ENCODE measurements at places on chromosomes 6 and 20. TPM values are rescaled to one million over a fixed set of nuclear protein-coding genes. Genes with fewer than 3 reads are reported as not detected.

DNA sequence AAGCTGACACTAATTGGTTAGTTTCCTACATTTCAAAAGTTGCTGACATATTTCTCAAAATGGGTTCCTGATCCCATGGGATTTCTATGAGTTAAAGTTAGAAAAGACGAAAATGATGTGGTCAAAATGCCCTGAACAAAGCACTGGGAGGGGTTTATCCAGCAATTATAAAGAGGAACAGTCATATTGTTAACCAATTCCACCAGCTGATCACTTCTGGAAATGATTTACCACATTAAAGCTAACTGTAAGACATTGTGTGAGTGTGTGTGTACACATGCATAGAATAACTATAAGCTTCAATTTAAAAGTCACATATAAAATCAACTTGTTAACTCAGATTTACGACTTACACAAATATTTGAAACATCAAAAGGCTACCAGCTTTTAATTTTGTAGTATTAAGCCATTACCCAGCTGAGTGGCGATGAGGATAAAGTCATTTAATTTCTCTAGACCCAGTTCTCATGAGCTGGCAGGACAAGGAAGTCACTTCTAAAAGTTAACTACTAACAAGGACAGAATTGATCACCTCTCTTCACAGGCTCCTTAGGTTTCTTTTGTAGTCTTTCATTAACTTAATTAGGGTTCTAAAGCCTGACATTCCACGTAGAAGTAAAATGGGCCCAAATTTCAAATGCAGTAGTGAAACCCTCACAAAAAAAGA lies 40.4 kb downstream of the MAN1A1 start:
- no peak for DNase-seq

- peak; percentile 54 for DNase-seq
These were observed 108.3 kb downstream of the KIF13A start for GRCh38 chr6:17879184-17879583.

DNA sequence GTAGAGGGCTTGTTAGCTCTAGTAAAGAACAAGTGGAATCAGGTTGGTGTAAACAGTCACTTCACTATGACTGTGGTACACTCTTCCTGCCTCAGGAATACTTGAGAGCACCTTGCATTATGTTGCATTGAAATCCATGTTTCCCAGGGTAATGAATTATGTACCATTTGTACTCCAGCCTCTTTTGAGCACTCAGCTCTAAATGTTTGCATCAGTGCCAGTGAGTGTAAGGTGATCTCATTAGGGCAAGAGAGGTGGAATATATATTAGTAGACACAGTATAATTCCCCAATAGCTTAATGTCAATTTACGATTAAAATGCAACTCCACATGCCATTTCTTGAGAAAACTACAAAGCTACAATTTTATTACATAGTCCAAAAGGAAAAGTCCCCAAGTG lies 319.6 kb upstream of the POU3F2 start:
- DNase-seq, result no peak

DNA sequence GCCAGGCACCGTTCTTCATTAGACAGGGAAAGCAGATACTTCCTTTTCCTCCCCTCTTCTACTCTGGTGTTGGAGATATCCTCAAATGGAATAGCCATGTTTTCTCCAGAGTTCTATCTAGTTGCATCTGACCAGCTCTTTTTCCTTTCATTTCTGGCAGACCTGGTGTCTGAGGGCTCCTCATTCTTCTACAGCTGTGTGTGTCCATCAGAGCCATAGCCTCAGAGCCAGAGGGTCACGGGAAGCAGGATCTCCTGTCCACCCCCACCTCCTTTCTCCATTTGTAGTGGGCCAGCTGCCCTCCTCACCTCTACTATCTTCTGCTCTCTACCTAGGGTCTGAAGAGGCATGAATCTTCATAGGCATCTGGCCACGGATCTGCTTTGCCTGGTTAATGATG lies 57.0 kb downstream of the TSPYL4 start:
- DNase-seq, result no peak

DNA sequence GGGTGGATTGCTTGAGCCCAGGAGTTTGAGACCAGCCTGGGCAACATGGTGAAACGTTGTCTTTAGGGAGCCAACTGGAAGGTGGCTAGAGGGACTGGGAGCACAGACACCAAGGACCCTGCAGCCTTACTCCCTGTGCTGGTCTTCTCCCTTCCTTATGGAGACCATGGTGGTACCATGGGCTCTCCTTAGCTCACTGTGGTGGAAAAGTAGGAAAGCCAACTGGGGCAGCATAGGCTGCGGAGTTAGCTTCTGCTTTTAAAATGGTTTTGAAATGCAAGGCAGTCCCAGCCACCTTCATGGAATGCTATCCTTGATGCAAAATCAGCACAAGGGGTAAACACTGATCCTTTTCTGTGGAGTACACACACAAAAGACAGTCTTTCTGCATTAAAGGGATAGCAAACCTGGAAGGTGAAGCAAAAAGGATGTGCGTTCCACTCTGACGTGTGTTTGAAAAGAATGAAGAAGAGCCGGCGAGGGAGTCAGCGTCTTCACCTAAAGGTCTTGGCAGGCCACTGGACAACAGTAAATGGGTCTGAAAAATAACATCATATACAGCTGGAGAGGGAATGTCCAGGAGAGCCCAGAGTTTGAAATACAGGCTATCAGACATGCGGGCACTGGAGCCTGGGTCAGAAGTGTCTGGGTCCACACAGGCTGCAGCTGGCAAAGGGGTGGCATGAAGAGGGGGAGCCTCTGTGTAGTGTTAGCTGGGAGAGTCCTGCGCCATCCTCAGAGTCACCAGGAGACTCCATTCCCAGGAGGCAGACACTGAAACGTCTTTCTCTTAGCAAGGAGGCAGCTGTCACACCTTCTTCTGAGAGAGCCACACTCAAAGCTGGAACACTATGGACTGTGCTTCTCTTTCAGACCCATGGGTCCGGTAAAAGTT lies 58.5 kb downstream of the GPR6 start:
- DNase-seq, result no peak

GRCh38 chr20:63740070-63740626 lies 572 bp downstream of the SLC2A4RG start:
- DNase-seq, result peak; percentile 50

GRCh38 chr20:48329676-48330664 lies 497.8 kb downstream of the PREX1 start:
- peak; percentile 68 for DNase-seq

DNA sequence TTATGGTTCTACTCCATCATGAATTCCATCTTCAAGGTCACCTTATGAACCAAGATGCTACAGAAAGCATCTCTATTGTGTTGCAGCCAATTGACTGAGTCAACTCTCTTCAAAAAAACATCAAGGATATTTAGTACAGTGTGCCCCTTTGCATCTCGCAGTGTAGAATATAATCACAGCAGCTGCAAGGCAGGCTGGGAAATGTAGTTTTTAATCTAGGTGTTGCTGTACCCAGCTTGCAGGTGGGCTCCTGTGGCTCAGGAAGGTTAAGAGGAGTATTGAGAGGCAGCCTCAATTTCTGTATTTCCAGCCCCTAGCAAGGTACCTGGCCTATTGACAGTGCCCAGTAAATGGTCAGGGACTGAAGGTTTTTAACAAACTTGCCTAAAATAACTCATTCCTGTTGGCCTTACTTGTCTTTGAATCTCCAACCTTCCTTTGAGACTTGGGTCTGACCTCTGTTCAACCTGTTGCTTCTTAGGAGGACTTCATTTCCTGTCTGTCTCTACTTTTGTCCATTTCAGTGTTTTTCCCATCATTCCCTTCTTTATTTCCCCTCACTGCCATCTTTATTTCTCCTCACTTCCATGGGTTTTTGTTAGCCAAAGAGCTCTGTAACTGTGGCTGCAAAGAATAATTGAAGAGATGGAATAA lies 150.5 kb downstream of the DNAH8 start:
- DNase-seq, result no peak

DNA sequence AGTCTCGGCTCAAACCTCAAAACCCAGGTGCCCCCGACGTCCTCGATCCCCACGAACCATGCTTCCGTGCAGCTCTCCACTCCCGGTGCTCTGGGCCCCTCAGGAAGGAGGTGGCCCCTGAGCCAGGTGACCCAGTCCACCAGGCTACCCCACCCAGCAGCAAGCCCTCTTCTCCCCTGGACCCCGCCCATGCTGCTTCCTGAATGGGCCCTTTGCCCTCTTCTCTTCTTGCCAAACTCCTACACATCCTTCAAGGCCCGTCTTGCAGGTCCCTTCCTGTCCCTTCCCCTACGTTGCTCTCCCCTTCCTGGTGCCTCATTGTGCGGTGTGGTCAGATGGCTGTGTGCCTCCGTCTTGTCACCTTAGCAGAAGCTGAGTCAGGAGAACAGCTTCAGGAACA lies 3.4 kb upstream of the GATA5 start:
- no peak for DNase-seq

DNA sequence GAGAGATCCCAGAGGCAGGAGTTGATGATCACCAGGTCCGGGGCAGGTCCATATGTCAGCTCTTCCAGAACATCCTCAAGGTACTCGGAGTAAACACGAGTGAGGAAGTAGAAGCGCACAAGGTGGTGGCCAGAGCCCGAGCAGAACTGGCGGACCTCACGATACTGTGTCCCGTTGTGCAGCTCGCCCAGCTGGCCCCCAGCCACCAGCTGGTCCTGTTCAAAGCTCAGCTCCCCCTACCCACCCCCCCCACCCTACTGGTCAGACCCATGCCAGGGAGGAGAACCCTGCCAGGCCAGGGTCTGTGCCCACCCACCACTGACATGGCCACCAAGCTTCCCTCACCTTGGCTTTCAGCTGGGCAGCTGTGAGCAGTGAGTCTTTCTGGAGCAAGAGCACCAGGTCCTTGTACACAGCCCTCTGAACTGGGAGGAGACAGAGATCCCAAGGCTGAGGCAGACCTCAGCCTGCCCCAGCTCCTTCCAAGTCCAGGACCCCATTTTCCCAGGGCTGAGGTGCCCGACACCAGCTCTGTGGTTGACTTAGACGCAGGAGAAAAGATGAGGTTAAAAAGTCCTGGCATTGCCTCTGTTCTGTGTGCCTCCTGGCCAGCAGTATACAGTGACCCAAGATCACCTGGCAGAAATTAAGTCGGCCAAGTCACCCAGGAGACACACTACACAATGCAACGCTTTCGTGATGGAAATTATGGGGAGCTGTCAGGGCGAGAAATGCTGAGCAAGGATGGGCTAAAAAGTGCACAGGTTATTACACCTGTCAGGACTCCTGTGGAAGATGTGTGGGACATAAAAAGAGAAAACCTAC lies 1.4 kb downstream of the PCED1A start:
- DNase-seq, result no peak

GRCh38 chr6:154266560-154267099 lies 90.0 kb downstream of the IPCEF1 start:
- DNase-seq, result no peak

DNA sequence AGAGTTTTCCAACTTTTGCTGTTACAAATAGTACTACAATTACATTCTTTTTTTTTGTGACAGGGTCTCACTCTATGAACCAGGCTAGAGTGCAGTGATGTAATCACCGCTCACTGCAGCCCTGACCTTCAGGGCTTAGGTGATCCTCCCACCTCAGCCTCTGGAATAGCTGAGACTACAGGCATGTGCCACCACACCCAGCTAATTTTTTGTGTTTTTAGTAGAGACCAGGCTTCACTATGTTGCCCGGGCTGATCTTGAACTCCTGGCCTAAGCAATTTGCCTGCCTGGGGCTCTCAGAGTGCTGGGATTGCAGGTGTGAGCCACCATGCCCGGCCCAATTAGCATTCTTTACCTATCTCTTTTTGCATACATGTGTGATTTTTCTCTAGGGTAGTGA lies 12.5 kb downstream of the ATRN start:
- DNase-seq, result no peak

GRCh38 chr6:134233180-134233955 lies 84.5 kb downstream of the SGK1 start:
- DNase-seq, result no peak

DNA sequence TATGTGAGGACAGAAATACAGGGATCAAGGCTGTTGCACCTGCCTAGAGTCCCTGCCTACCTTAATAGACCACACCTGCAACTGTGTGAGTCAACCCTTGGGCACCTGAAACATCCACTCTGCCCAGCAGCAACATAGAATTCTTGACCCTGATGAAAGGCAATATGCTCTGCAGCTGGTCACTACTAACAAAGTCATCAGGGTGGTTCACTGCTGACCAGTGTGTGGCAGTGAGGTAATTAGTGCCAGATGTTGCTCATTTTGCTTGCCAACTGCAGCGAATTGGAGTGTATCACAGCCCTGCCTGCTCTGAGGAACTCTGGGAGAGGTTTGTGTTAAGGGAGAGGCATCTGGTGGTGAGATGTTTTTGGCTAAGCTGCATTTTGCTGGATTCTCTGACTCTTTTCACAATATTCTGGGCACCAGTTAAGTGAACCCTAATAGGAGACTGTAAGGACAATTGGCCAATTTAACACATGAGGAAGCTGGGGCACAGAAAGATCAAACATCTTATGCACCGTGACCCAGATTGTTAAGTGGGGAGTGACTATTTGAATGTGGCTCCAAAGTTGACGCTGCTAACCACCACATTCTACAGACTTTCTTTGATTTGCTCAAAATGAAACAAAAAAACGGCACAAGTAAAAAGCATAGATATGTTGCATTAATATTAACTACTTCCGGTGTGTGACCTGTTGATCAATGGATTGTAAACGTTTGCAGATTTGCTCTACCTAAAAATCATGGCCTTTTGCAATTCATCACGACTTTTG lies 61.9 kb upstream of the OPRM1 start:
- DNase-seq, result peak; percentile 48

GRCh38 chr6:110232450-110232849 lies 52.2 kb downstream of the CDC40 start:
- peak; percentile 40 for DNase-seq

- DNase-seq, result no peak
These were observed 167.2 kb upstream of the TAB2 start for GRCh38 chr6:149150301-149150700.

- DNase-seq, result no peak
These were observed 285.7 kb downstream of the BTBD3 start for GRCh38 chr20:12203399-12203798.

The OTOR gene
- total RNA-seq, result not detected

The CST2 gene
- not detected for total RNA-seq

The TBXT gene
- total RNA-seq, result not detected

The PTK6 gene
- total RNA-seq, result not detected

The PRDM13 gene
- not detected for total RNA-seq

The TMEM74B gene
- 0.34 TPM for total RNA-seq

The ARFGAP1 gene
- total RNA-seq, result 35.3 TPM

The LY6G5C gene
- total RNA-seq, result 2.5 TPM

The BMP2 gene
- total RNA-seq, result 6.6 TPM

The MCM9 gene
- total RNA-seq, result 3.9 TPM

The GRM4 gene
- total RNA-seq, result not detected

The C20orf144 gene
- total RNA-seq, result not detected

The HCK gene
- total RNA-seq, result not detected

The COL12A1 gene
- 147 TPM for total RNA-seq

The HRH3 gene
- total RNA-seq, result not detected

The DAAM2 gene
- 1.3 TPM for total RNA-seq

The PLCB4 gene
- 16.1 TPM for total RNA-seq

The CTCFL gene
- total RNA-seq, result not detected

Measured in M059J (cell line).